ENCODE measurements at places on chromosomes 2 and 18. TPM values are rescaled to one million over a fixed set of nuclear protein-coding genes. Genes with fewer than 3 reads are reported as not detected.

Gene C1QL2
- total RNA-seq: not detected

DNA sequence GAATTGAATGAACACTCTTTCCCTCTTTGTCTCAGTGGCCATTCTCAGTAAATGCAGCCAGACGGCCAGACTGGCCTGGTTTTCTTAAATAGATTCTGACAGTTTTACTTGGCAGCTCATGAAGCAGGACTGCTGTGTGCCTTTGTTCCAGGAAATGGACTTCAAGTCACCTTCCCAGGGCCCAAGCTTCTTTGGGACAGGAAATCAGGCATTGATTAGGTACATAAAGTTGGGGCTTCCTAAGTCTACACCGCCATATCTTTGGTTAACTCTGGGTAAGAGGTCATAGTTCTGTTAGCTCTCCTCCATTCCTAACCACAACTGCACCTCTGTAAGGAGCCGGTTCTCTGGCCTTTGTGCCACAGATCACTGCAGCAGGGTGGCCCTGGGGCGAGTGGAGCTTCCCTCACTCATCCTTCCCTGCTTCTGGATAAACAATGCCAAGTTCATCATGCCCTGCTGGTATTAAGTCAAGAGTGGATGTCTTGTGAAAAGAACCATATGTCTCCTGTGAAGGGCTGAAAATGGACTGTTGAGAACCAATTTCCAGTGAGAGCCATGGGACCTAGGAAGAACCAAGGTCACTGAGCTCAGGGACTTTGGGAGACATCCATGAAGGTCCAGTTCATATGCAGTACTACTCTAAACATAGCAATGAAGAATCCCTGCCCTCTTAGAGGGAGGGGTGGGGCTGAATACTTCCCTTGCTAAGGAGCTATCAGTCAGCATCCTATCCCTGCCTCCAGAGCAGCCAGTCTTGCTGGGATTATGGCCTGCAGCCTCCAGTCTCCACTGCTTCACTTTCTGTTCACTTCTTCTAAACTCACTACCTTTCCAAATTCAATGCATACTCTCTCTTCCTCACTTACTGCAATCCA is 122.6 kb upstream of the XPO1 start:
- no peak for DNase-seq

DNA sequence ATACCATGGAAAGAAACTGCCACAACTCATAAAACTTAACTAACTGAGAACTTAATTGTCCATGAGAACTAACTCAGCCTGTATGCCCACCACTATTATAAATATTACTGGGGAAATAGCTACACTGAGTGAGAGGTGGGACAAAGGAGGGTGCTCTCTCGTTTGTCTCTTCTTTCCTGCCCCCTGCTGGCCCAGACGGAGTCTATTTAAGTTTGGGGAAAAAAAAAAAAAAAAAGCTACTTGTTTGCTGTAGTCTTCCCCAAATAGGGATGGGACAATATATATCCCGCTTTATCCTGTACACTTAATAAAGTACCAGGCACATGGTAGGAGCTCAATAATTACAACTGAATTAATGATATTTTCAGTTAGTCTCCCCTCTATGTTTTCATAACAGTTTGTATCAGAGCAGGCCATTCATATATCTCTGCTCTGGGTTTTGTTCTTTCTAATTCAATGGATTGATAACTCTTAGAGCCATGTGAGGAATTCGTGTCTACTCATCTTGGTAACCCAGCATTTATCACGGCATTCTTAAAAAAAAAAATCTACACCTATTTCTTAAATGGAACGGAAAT is 647.6 kb upstream of the PKDCC start:
- no peak for DNase-seq

DNA sequence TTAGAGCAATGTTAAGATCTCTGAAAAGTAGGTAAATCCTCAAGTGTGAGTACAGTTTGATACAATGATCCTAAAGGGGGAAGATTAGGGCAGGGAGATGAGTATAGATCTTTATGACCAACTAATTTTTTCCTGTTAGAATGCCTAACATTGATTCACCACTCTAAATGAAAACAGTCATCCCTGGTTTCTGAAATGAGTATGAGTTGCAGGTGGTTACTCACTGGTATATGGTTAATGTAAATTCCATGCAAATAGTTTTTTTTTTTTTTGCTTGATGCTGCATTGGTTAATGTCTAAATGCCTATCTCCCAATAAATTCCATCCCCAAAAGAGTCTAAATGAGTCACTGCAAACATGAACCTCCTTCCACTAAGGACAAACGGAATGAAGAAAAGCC is 55.0 kb upstream of the SERPINB2 start:
- DNase-seq: no peak

- no peak for DNase-seq
Observed at GRCh38 chr2:890791-891190, 59.9 kb upstream of the SNTG2 start.

DNA sequence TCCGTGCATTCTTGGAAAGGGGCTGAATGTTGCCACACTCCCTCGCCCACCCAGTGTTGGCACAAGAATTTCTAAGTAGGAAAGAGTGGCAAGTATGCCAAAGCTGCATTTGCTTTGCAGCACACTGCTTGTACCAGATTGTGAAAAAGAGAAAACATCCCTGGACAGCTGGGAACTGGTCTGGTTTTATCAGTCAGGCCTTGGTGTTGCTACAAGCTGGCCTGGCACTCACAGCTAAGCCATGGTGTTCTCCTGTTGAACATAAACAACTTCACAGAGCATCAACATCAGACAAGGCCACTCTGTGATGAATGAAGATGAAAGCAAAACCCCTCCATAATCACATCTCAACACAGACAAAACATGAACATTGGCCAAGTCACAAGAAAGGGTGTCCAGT is 4.2 kb upstream of the TRABD2A start:
- DNase-seq: no peak

DNA sequence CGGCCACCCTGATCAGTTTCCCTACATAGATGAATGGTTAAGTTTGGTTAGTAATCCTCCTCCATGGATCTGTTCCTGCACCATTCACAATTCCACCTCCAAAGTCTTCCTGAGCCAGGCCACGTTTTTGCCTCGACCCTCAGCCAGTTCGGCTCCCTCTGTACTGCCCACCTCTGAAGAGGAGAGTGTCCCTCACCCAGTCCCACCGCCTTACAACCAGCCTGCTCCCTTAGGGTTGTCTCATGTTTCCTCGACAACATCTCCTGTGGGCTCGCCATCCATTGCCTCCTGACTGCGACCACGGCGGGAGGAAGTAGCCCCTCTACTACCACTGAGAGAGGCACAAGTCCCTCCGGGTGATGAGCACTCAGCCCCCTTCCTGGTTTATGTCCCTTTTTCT is 338.0 kb upstream of the CNTNAP5 start:
- DNase-seq: no peak

DNA sequence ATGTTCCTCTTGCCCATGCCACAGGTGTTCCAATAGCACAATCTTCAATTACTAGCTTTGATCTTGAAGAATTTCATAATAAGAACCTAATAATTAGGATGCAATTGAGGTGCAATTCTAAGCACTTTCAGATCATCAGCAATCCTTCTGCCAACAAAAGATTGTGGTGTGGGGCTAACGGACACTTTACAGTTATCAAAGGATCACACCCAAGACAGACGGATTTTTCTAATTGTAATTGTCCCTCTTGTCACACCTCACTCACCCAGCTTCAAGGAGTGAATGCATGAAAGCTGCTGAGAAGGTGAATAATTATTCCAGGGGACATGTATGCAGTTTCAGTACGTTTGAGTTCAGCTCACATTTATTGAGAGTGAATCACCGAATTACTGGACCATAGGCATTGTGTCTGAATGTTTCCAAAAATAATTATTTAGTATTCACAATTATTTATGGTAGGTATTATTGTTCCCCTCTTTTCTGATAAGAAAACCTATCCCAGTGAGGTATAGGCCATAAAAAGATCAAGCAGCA is 438.5 kb upstream of the TRIB2 start:
- no peak for DNase-seq
